ENCODE measurements at places on chromosomes 16 and 17. TPM values are rescaled to one million over a fixed set of nuclear protein-coding genes. Genes with fewer than 3 reads are reported as not detected.

Gene CCL16
- total RNA-seq: 2.0 TPM

Gene PRSS27
- 0.20 TPM for total RNA-seq

Gene TMEM100
- total RNA-seq: not detected

Gene EFCAB3
- not detected for total RNA-seq

Gene TMED6
- total RNA-seq: 6.4 TPM

Gene KRT27
- total RNA-seq: not detected

Gene COPZ2
- 1.5 TPM for total RNA-seq

Gene NKD1
- 70.4 TPM for total RNA-seq

Gene SEC14L5
- total RNA-seq: 0.36 TPM

Gene XPO6
- total RNA-seq: 102 TPM

Gene NHERF2
- 15.8 TPM for total RNA-seq

Gene NPTX1
- total RNA-seq: not detected

Gene YBX2
- total RNA-seq: 0.22 TPM

Gene TPSG1
- total RNA-seq: not detected

Gene HNF1B
- total RNA-seq: 1.9 TPM

Gene MYH11
- not detected for total RNA-seq

Gene TNFRSF13B
- not detected for total RNA-seq

Gene EIF3C
- 760 TPM for total RNA-seq

Gene ATAD5
- total RNA-seq: 10.7 TPM

All from HepG2 (cell line).